ENCODE measurements at places on chromosomes 4 and X.

GRCh38 chrX:147119088-147119487 is 304.5 kb upstream of the CXorf51A start:
- no peak for DNase-seq

DNA sequence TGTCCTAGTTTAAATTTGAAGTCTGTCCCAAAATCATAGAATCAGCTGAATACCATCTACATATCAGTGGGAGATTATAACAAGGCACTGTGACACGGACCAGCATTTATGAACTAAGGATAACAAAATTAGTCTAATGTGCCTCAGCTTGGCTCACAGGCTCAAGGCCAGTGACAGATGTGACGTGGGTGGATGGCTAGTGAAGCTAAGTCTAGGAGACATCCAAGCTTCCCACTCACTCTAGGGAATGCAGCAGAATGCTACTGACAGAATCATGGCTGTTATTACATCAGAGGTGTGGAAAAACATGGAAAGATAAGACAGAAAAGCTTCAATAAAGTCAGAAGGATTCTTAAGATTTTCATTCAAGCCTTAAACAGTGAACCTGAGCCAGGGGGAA is 329.9 kb downstream of the NAF1 start:
- no peak for DNase-seq

DNA sequence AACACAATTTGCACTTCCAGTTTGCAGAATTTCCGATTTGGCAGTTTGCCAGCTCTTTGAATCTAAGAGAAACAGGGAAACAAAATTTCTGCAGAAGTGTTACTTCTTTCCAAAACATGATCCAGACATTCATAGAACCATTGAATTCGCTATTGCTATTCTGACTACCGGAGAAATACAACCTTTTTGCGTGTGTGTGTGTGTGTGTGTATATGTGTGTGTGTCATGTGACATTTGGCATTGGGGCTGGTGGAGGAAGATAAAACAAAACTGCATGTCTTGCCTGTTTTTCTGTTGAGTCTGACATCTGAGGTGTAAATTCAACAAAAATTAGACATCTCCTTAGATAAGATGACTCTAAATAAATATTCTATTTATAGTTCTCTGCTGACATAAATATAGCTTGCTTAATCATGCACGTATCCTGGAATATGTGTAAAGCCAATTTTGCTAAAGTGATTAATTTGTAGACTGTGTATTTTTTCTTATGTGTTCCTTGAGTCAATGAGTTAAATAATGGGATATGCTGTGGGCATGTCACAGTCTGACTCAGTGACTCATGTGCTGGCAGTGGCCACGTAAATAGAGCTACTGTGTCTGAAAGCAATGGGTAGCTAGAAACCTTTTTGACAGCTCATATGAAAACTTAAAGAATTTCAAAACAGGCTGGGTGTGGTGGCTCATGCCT is 98.9 kb downstream of the HPGD start:
- DNase-seq: no peak

DNA sequence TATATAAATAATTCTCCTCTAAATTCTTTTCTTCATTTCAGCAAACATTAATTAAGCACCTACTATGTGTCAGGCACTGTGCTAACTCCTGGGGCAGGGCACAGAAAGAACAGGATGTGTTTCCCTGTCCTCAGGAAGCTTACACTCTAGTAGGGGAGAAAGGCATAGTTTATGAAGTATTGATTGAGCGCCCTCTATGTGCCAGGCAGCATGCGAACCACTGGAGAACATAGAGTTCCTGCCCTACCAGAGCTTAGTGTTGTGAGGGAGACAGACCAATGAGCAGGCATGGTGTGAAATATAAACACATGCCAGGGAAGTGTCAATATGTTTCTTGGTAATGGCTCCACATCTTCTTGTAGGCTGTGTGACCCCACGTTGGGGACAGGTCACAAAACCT is 3.7 kb downstream of the ADGRG4 start:
- DNase-seq: no peak

- no peak for DNase-seq
These were observed 36.7 kb downstream of the PSAPL1 start for GRCh38 chr4:7398104-7398423.

DNA sequence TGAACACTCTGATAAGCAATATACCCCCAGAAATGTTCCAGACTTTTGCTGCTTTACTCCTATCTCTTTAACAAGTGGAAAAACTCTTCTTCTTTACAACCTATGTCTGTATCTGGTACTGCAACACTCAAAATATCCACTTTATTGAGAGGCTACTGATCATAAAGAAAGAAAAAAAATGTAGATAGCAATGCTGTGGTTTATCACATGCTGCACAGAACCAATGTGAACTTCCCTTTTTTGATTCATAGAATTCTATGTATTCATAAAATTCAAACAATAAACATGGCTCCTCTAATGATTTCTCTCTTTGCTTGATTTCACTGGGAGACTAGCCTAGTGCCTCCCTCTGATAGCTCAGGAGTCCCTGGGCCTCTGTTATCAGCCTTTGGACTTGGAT is 223.5 kb downstream of the ZNF674 start:
- no peak for DNase-seq

DNA sequence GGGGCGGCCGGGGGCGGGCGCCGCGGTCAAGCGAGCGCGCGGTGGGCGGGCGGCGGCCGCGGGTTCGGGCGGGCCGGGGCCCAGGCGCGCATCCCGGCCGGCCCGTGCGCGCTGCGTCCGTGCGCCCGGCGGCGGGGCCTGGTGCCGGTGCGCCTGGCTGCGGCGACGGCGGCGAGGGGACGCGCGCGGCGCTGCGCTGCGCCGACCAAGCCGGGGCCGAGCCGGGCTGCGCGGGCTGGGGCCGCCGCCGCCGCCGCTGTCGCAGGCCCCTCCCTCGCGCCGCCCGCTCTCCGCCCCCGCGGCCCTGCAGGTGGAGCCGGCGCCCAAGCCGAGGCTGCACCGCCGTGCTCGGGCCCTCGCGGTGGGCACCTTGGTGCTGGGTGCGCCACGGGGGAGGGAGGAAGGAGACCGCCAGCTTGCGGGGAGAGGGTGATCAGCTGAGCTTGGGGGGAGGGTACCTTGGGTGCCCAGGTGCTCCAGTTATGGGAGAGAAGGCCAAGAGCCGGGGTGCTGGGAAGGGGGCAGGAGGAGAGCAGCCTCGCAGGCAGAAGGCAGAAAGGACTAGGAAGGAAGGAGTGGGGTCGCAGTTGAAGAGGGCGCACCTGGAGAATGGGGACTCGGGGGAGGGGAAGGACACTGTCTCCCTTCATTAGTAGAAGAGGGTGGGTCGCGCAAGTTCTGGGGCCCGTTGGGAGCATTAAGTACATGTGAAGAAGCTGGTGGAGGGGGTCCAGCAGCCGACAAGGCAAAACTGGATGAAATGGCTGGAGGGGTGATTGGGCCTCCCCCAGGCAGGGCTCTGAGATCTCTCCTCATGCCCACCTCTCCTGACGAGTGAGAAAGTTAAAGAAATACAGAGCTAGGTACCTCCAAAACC is at the start of gene PPP2R2C:
PPP2R2C (minus strand) TSS at position 228 of the 877 bp plus-strand sequence. CDS start 385 bp downstream, outside the sequence.
- no peak for DNase-seq
